ENCODE measurements at places on chromosomes 1 and 21. TPM values are rescaled to one million over a fixed set of nuclear protein-coding genes. Genes with fewer than 3 reads are reported as not detected.

GJB4 gene
- total RNA-seq: 0.11 TPM

MIS18A gene
- total RNA-seq: 14.7 TPM

SLC35F3 gene
- 4.8 TPM for total RNA-seq

PLEKHN1 gene
- 4.3 TPM for total RNA-seq

RAD54L gene
- total RNA-seq: 10.4 TPM

CR1L gene
- not detected for total RNA-seq

TARBP1 gene
- total RNA-seq: 11.8 TPM

PRR9 gene
- 0.10 TPM for total RNA-seq

OR2T2 gene
- not detected for total RNA-seq

NUP210L gene
- 0.06 TPM for total RNA-seq

OR2M4 gene
- total RNA-seq: not detected

RPS6KA1 gene
- 17.5 TPM for total RNA-seq

TENT5C gene
- 0.14 TPM for total RNA-seq

MFSD2A gene
- total RNA-seq: 9.9 TPM

LYPLAL1 gene
- total RNA-seq: 25.0 TPM

MYBPH gene
- not detected for total RNA-seq

ZNF648 gene
- not detected for total RNA-seq

APH1A gene
- total RNA-seq: 127 TPM
